ENCODE measurements at places on chromosomes 11 and 22.
A peak's percentile ranks its signal among the peaks of the same experiment; 100 is the strongest.

DNA sequence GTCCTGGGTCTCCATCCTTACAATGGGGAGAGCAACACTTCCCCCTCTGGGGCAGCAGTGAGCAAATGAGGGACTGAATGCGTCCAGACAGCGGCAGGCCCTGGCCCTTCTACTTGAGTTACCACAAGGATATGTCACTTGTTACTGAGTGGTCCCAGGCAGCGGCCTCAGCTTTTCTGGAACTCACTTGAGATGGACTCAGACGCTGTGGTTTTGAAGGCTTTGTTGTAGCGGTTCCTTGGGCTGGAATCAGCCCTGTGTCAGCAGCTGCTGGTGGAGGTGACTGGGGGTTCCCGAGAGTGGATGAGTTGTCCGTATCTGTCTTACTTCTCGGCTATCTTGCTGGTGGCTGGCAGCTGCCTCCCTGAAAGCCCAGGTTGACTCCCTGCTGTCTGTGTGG is 77.0 kb downstream of the MICAL2 start:
- DNase-seq, result peak; percentile 58

GRCh38 chr11:657691-658126 is 20.6 kb downstream of the DRD4 start:
- no peak for DNase-seq

GRCh38 chr11:105489446-105489845 is 120.4 kb upstream of the GRIA4 start:
- no peak for DNase-seq

DNA sequence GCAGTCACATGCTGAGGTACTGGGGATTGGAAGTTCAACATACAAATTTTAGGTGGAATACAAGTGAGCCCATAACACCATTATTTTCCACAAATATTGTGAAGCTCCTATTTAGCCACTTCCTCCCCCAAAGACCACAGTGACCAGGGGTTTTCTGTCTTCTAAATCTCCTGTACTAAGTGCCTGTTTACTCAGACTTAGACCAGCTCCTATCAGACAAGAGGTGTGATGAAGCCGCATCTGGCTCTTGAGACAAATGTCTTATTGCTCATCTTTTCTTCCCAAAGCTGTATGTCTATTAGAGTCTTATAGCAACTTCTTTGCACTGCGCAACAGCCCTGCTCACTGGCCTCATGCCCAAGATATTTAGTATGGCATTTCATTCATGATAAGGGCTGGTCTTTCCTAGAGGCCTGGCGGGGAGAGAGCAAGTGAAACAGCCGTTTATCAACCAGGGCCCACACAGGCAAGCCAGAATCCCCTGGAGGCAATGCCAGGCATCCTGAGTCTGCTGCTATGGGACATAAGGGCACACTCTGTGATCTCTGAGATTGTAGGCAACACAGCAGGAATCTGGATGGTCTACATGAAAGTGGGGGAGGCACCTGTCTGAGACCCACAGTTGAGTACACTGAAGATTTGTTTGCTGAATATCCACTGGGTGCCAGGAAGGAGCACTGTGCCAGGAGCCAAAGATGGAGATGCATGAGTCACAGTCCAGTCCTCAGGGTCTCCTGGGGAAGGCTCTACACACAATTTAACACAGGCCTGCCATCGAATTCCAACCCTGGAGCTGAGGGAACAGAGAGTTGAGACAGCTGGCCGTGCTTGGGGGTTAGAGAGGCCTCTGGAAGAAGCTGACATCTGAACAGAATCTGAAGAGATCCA is 78.5 kb upstream of the NCAM1 start:
- no peak for DNase-seq

GRCh38 chr11:114180301-114181055 is 115.7 kb upstream of the NNMT start:
- DNase-seq, result no peak

GRCh38 chr11:66851698-66852465 is 5.0 kb upstream of the LRFN4 start:
- DNase-seq, result peak; percentile 43

- DNase-seq, result no peak
Observed at GRCh38 chr11:71998649-71999310, at the start of gene IL18BP. Gene IL18BP (plus strand): TSS chr11:71998909. CDS start chr11:71999985, 1,076 bp downstream.

GRCh38 chr11:93939084-93939760 is 81.9 kb upstream of the HEPHL1 start:
- DNase-seq, result no peak

- no peak for DNase-seq
Observed at GRCh38 chr11:74276581-74276980, 34.9 kb downstream of the P4HA3 start.

- DNase-seq, result no peak
Observed at GRCh38 chr11:1708716-1709115, 11.7 kb downstream of the KRTAP5-6 start.

- DNase-seq, result no peak
Observed at GRCh38 chr11:126392633-126393013, 37.1 kb downstream of the ST3GAL4 start.

GRCh38 chr22:22087854-22088657 is 105.5 kb upstream of the TOP3B start:
- no peak for DNase-seq

GRCh38 chr11:76033699-76034098 is 172.6 kb downstream of the WNT11 start:
- DNase-seq, result no peak

DNA sequence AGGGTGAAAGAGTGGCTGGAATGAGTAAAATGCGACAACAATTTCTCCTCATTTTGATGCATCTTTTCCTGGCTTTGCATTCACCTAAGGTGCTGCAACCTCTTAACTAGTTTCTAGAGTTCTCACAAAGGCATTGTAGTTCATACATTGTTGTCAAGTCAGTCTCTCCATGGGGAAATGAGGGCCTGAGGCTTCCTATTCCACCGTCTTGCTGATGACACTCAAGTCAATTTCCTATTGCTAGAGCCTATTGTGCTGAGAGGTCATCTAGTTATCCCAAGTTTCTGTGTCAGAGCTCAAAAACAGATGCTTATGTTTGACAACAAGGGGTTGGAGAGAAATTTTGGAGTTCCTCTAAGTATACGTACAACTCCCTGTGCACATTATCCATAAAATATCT is 11.6 kb upstream of the MS4A6A start:
- no peak for DNase-seq

- no peak for DNase-seq
Observed at GRCh38 chr11:86507249-86507845, 132.7 kb downstream of the CCDC81 start.

- DNase-seq, result no peak
Observed at GRCh38 chr11:41250408-41250935, 209.0 kb downstream of the LRRC4C start.

DNA sequence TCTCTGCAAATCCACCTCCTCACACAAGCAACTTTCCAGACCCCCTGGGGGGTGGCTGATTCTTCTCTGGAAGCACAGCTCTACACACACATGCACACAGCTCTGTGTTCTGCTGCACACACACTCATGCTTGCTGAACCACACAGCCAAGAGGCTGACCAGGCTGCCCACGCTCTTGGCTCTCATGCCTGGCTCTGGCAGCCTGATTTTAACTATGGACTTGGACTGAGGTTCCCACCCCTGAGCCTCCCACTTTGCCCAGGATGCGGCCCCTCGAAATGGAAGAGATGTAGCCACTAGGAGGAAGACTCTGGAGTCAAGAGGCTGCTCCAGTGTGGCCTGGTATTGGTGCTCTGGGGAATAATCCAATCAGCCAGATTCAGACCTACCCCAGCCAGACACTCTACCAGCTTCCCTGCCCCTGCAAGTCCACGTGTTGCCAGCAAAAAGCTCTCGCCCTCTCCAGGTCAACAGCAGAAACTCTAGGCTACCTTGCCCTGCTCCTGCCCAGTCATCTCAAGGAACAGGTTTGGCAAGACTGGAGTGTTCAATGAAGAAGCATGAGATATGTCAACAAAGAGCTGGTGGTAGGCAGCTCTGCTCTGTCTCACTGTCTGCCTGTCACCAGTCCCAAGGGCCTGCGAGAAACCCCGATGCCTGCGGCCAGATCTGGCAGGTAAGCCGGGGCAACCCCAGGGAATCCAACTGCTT is 8.8 kb upstream of the CASTOR1 start:
- no peak for DNase-seq

DNA sequence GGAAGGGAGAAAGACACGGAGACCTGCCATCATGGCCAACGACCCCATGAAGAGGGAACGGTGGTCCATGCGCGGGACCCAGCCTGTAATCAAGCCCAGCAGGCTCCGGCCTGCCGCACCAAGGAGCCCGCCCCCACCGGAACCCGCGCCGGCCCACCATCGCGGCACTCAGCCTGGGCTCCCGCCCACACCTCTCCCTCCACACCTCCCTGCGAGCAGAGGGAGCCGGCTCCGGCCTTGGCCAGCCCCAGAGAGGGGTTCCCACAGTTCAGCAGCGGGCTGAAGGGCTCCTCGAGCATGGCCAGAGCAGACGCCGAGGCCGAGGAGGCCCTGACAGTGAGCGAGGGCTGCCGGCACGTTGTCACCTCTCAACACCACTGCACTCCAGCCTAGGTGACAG is 1302.8 kb upstream of the CNTN5 start:
- DNase-seq, result no peak

DNA sequence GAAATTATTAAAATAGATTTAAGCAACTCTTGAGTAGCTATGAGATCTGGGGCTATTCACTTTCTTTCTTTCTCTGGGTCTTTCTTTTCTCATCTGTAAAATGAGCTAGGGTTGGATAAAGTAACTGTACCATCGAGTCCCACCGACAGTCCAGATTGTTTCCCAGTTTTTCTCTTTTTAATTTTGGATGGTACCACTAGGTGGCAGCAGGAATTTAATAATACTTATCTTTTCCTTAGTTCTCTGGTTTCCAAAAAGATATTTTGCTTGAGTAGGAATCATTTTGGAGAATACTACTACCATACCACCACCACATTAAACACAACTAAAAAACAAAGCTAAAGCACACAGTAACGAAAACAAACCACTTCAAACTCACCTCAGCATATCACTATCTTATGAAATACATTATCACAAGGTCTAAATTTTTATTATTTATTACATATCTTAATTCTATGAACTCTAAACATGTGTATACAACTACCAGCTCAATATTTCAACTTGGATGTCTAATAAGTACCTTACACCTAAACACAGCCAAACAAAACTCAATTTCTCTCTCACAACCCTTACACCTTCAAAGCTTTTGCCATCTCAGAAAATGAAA is 584.0 kb downstream of the KCNA4 start:
- no peak for DNase-seq

DNA sequence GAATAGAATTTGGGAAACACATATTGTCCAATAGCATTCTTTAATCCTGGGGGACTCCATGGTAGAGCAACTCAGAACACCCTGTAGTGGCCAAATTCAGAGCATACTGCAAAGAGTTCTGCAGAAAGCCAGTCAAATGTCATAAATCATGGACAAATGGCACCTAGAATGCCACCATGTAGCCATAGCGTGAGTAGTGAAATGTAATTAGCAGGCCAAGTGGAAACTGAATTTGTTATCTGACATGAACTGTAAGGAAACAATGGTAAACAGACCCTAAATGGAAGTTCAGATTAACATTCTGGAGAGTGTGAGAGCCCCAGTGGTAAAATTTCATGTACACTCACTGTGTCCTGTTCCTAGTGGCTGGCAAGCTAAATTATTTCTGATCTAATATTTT is 7.0 kb upstream of the PRSS23 start:
- no peak for DNase-seq

DNA sequence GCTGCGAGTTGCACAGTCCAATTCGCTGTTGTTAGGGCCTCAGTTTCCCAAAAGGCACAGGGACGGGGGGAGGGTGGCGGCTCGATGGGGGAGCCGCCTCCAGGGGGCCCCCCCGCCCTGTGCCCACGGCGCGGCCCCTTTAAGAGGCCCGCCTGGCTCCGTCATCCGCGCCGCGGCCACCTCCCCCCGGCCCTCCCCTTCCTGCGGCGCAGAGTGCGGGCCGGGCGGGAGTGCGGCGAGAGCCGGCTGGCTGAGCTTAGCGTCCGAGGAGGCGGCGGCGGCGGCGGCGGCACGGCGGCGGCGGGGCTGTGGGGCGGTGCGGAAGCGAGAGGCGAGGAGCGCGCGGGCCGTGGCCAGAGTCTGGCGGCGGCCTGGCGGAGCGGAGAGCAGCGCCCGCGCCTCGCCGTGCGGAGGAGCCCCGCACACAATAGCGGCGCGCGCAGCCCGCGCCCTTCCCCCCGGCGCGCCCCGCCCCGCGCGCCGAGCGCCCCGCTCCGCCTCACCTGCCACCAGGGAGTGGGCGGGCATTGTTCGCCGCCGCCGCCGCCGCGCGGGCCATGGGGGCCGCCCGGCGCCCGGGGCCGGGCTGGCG is at the start of gene BCR:
BCR (plus strand) TSS at position 209 of the 592 bp plus-strand sequence. CDS start 452 bp downstream, outside the sequence.
- DNase-seq, result peak; percentile 72

DNA sequence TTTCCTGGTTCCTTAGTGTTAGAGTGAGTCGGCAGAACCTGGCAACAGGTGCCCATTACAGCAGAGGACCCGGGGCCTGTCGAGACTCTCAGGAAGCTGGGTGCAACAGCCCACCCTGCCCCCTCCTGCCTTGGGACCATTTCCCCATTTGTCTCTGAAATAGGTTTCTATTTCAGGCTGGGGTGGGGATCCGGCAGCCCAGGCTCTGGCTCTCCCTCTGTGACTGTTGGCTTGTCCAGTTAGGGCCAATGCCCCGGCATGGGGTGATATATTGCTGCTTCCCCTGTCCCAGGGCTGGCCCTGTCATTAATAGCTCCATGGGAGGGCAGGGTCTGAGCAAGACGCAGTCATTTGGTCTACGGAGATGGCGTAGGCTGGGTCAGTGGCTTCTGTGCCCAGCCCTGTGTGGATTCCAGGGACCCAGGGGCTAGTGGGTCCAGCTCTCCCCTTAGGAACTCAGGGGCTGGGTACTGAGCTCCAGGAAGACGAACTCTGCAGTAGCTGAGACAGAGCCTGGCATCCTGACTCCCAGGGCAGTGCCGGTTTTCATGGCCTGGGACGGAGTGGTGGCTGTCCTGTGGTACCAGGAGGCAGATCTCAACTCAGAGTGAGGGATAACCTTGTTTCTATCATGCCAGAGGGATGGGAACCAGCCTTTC is 2.7 kb downstream of the P2RY6 start:
- DNase-seq, result no peak

GRCh38 chr22:23116506-23117263 is 25.1 kb downstream of the RSPH14 start:
- DNase-seq, result no peak

GRCh38 chr22:45316796-45317526 is 7.2 kb downstream of the FAM118A start:
- no peak for DNase-seq

- DNase-seq, result no peak
Observed at GRCh38 chr11:110710628-110711381, 1.4 kb downstream of the ARHGAP20 start.

- no peak for DNase-seq
Observed at GRCh38 chr11:86753459-86753858, 46.9 kb upstream of the PRSS23 start.
